Hematopoietic multipotent progenitor cell treated with erythropoietin and hydrocortisone succinate and interleukin-3 and kit ligand, for 4 days (in vitro differentiated cells): ENCODE measurements at places on chromosomes 5 and 9.

DNA sequence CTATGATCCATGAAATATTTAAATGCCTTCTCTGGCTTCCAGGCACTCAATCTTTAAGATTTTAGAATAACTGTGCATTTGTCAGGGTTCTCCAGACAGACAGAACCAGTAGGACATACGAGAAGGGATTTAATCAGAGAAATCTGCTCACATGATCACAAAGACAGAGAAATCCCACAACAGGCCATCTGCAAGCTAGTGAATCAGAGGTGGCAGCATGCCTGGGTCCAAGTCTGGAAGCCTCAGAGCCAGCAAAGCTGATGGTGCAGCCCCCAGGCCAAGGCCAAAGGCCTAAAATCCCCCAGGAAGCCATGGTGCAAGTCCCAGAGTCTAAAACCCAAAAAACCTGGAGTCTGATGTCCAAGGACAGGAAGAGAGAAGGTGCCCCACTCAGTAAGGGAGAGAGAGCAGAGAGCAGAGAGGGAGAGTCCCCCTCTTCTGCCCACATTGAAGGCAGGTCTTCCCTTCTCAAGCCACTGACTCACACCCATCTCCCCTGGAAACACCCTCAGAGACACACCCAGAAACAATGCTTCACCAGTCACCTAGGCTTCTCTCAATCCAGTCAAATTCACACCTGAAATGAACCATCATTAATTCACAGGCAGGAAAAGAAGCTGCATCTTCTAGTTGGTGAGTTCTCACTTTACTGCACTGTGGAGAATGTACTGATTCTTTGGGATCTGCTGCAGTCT, 48.7 kb downstream of the CAMSAP1 start:
- DNase-seq, result no peak

GRCh38 chr9:121071370-121071755, 3.4 kb upstream of the CNTRL start:
- DNase-seq, result no peak

GRCh38 chr5:140875085-140876065, at the start of gene PCDHA12:
Gene PCDHA12 (plus strand): TSS chr5:140875308. CDS start chr5:140875473, 165 bp downstream.
- no peak for DNase-seq

- DNase-seq, result no peak
Observed at GRCh38 chr9:134186471-134187109, 22.2 kb upstream of the RNU6ATAC start.

- no peak for DNase-seq
Observed at GRCh38 chr5:180469586-180469865, 24.7 kb upstream of the CNOT6 start.
